ENCODE measurements at places on chromosomes 16 and 17.

DNA sequence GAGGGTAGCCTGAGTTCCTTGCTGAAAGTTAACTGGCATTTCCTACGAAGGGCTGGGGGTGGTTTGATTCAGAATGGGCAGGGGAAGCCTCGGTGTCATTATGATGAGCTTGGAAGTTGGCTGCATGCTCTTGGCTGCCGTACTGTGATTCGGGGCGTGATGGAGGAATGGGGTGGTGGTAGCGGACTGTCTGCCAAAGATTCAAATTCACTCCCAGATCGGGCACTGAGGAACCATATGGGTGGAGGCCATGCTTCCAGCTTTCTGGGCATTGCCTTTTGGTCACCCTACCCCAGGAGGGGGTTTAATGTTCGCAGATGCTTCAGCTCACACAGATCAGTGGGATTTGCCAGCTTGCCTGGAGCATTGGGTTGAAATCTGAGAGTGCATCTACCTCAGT lies 492.8 kb upstream of the EEF2KMT start:
- no peak for DNase-seq

DNA sequence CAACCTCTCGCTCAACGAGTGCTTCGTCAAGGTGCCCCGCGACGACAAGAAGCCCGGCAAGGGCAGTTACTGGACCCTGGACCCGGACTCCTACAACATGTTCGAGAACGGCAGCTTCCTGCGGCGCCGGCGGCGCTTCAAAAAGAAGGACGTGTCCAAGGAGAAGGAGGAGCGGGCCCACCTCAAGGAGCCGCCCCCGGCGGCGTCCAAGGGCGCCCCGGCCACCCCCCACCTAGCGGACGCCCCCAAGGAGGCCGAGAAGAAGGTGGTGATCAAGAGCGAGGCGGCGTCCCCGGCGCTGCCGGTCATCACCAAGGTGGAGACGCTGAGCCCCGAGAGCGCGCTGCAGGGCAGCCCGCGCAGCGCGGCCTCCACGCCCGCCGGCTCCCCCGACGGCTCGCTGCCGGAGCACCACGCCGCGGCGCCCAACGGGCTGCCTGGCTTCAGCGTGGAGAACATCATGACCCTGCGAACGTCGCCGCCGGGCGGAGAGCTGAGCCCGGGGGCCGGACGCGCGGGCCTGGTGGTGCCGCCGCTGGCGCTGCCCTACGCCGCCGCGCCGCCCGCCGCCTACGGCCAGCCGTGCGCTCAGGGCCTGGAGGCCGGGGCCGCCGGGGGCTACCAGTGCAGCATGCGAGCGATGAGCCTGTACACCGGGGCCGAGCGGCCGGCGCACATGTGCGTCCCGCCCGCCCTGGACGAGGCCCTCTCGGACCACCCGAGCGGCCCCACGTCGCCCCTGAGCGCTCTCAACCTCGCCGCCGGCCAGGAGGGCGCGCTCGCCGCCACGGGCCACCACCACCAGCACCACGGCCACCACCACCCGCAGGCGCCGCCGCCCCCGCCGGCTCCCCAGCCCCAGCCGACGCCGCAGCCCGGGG lies 1.3 kb downstream of the FOXC2 start:
- no peak for DNase-seq

DNA sequence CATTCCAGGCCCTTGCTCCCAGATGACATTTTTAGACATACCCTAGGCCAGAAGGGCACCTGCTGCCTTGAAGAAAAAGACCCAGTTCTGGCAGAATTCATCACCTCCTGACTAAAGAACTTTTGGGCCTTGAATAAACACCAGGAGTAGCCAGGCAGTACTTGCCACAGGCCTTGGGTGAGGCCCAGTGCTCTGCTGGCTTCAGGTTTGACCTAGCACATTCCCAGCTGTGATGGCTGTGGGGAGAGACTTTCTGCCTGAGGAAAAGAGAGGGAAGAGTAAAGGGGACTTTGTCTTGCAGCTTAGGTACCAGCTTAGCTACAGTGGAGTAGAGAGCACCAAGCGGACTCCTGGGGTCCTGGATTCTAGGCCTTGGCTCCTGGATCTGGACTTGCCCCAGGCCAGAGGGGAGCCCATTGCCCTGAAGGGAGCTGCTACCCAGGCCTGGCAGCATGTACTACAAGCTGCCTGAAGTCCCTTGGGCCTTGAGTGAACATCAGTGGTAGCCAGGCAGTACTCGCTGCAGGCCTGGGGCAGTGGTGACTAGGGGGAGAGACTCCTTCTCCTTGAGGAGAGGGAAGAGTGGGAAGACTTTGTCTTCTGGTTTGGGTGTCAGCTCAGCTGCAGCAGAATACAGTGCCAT lies 44.3 kb downstream of the ABCA8 start:
- DNase-seq, result no peak

- no peak for DNase-seq
Observed at GRCh38 chr17:38352245-38353085, 821 bp downstream of the SOCS7 start.

GRCh38 chr17:5562661-5563360 lies 21.5 kb downstream of the NLRP1 start:
- DNase-seq, result no peak

- no peak for DNase-seq
Observed at GRCh38 chr17:77499699-77500435, 359.1 kb downstream of the SEC14L1 start.

DNA sequence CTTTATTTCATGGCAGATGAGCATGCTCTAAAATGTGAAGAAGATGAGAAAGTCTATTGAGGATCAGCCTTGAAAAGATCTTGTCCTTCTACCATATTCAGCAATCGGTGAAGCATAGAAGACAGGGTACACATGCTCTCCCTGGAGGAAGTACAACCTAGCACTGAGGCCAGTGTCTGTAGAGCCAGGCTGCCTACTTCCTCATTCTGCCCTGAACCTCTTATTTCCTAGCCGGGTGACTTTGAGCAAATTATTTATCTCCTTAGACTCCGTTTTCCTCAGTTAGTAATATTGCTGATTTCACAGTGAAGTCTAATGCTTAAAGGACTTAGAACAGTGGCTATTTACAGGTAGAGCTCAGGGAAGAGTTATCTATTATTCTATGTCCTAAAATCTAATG lies 58.4 kb downstream of the TMEM100 start:
- no peak for DNase-seq

- DNase-seq, result no peak
Observed at GRCh38 chr17:46092991-46093390, 93.9 kb downstream of the STH start.

DNA sequence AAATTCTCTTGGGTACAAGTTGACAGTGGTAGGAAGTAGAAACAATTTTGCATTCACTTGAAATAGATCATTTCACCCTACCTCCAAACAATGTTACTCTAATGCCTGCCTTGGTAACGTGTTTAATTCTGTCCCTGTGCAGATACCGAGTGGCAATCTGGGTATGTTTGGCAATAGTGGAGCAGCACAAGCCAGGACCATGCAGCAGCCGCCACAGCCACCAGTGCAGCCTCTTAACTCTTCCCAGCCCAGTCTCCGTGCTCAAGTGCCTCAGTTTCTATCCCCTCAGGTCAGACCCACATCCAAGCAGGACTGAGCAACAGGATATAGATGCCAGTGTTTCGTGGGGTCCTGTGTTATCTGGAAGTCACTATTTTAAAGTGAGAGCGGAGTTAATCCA lies 49.3 kb downstream of the TMC6 start:
- no peak for DNase-seq

DNA sequence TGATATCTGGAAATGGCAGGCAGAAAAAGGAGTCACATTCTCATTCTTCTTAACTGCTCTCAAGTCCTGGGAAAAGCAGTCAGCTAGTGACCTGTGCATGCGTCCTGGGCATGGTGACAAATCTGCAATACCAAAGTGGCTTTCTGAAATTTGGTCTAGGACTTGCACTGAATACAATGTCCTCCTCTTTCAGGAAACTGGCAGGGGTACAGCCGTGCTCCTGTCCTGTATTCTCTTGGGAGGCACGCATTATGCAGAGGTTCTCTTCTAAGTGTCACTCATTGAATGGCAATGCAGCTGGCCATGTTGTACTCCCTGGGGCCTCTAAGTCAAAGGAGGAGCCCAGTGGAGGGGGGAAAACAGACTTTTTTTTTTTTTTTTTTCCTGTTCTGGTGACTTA lies 10.6 kb downstream of the PHF12 start:
- no peak for DNase-seq

GRCh38 chr17:4969047-4969550 lies 1.5 kb upstream of the SPAG7 start:
- DNase-seq, result peak; percentile 95

Data from NCI-H460 (cell line).